Gastrocnemius medialis (tissue), 4 donors: ENCODE measurements at places on chromosomes 11 and 22. TPM values are rescaled to one million over a fixed set of nuclear protein-coding genes. Genes with fewer than 3 reads are reported as not detected.

The C11orf42 gene
- total RNA-seq, result not detected

The OR51B2 gene
- not detected for total RNA-seq

The KRTAP5-7 gene
- total RNA-seq, result not detected

The MYBPC3 gene
- total RNA-seq, result not detected

- DNase-seq, result no peak
Measured at GRCh38 chr11:20261526-20261925, 101.3 kb upstream of the DBX1 start.

GRCh38 chr22:19586922-19587684 is 62.9 kb upstream of the CLDN5 start:
- DNase-seq, result no peak

DNA sequence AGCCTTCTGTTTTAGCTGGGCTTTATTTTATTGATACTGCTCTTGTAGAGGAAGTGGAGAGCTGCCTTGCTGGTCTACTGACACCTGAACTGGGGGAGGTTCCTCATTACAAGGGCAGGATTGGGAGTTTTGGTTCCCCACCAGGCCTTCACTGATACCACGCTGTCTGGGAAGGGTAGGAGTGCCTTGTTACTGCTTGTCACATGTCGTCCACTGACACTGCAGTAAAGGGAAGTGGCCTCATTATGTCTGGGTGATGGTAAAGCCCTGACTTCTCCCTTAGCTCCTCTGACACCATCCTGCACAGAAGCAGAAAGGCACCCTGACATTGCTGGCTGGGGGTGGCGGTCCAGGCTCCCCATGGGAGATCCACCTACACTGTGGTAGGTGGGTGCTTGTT is 38.7 kb upstream of the ELF5 start:
- DNase-seq, result no peak

DNA sequence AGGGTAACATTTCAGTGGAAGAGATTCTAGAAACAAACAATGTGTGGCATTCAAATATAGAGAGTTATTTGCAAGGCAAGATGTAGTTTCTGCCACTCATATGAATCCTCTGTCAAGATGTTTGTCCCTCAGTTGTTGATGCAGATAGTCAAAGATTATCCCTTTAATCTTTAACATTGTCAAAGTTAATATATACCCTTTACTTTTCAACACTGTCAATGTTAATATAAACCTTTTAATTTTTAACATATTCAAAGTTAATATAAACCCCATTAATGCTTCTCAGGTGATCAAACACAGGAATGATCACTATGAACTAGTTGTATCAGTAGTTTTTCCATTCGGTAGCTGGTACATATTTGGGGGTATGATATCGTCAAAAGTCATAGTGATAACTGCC is 51.9 kb upstream of the PICALM start:
- no peak for DNase-seq

DNA sequence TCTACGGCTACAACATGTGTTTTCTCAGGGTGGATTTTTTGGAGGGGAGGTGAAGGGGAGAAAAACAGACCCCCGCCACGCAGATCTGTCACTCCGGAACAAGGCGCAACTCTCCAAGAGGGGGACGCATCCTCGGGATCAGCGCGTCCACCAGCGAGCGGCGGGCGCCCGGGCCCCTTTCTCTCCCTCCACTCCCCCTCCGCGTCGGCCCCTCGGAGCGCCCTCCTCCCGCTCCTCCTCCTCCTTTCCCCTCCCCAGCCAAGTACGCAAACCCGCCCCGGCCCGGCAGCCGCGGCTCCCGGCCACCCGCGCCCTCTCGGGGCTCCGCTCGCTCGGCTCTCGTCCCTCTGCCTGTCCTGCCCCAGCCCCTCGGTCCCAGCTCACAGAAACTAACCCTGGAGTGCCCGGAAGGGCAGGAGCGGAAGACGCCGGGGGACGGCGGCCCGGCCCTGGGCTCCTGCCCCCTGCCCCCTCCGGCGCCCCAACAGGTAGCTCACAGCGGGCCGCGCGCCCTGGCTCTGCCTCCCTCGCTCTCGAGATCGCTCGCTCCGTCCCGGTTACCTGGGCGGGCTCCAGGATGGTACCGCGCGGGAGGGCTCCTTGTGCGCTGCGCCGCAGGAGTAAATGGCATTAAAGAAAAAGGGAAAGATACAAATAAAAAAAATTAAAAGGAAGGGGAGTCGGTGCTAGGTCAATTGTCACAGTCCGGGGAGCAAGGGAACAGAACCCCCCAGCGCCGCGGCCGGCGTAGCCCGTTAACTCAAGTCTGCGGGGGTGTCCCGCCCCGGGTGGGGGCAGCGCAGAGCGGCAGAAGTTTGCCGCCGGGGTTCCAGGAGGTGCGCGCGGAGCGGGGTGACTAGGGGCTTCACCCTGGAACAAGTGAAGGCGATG is 131.4 kb upstream of the C11orf58 start:
- DNase-seq, result peak; percentile 43

DNA sequence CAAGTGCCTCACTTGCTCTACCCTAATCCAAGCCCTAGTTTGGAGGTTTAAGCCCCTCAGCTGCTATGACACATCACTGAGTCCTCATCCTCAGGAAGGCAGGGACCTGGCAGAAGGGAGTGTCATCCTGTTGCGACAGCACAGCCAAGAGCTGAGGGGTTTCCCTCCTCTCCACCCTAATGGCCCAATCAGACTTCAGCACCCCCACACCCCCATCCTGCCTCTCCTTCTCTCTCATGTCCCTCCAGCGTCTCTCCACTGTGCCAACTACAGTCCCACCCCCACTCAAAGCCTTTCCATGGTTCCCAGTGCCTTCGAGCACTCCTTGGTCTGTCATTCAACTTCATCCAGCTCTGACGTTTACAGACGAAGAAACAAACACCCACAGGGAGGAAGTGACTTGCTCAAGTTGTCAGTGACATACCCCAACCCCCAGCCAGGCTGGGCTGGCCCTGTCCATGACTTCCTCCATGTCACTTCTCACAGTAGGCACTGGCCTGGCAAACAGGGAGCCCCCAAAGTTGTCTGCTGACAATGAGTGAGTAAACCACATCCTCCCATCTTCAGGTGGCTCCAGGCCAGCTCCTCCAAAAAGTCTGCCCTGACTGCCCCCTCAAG is 15.6 kb downstream of the ARAP1 start:
- peak; percentile 58 for DNase-seq

GRCh38 chr11:14587258-14587657 is 56.3 kb upstream of the PDE3B start:
- DNase-seq, result no peak

DNA sequence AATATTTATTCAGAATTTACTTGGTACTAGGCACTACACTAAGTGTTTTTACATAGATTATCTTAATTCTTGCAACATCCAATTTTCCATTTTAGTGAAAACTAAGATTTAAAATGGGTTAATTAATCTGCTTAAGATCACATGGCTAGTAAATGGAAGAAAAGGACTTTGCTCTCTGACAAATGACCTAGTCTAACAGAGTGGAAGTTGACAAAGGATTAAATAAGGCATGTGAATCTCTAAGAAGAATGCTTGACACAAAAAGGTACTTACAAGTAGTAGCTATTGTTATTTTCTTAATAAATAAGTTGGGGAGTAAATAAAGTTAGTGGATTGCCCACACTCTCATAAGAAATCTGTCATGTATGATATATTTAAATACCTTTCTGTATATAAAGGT is 584.8 kb downstream of the DLG2 start:
- DNase-seq, result no peak

- no peak for DNase-seq
Measured at GRCh38 chr22:50177537-50178470, 7.3 kb downstream of the PANX2 start.

DNA sequence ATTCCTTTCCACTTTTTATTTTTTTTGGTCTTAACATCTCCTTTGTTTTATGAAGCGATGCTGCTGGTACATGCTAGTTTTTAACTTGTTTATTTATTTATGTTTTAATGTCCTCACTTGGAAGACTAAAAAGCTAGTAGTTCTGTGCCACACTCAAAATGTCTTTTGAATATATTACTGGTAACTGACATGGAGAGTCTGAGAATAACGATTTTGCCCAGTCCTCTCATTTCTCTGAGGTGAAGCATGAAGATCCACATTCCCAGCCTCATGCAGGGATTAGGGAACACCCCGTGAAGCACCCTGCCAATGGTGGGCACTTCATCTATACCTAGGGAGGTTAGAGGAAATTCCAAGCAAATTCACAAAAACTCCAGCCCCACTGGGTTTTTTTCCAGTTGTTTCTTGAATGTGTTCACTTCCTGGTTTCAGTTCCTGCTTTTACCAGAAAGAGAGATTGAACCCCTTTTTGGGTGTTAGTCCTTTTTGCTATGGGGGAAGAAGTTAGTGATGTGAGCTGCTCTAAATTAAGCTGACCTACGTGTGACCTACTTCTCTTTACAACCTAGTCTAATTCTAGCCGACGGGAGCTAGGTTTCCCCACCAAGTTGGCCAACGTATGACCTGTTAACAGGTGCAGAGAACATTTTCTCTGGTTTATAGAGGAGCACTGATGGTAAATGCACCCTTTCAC is 106.1 kb downstream of the SLC1A2 start:
- DNase-seq, result peak; percentile 7

DNA sequence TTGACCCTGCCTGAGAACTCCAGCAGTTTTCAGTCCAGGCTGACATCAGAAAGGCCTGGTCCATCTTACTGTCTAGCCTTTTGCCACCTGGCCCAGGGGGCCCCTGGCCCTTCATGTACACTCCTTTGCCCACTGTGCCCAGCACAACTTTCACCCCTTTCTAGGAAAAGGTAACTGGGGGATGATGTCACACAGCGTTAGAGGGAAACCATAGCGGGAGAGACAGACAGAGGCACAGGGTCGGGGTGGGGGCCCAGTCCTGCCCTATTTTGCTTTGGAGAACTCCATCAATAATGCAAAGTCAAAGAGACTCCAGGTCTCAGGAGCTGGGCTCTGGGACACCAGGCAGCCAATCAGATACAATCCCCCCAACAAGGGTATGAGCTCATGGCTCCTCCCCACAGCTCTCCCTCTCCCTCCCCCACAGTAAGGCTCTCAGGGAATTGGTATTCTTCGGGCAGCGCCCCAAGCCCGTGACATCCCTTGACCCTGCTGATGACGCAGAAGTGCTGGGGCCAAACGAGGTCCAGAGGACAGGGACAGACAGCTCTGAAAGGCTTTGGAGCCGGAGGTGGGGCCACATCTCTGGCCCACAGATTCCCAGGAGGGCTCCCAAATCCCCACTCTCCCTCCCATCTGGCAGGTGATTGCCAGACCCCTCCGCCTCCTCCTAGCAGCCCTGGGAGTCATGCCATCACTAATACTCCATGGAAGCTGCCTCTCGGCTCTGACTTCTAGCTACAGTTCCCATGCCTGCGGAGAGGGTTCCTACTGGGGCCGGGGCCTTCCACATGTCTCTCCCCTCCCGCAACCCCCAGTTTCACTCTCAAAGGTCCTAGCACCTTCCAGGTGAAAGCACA is 5.9 kb downstream of the USP2 start:
- DNase-seq, result no peak

- DNase-seq, result no peak
Measured at GRCh38 chr11:114167355-114167754, 107.8 kb downstream of the ZBTB16 start.

GRCh38 chr22:27237080-27237741 is 564.3 kb downstream of the MN1 start:
- no peak for DNase-seq

GRCh38 chr11:99148352-99148751 is 127.6 kb downstream of the CNTN5 start:
- DNase-seq, result no peak

DNA sequence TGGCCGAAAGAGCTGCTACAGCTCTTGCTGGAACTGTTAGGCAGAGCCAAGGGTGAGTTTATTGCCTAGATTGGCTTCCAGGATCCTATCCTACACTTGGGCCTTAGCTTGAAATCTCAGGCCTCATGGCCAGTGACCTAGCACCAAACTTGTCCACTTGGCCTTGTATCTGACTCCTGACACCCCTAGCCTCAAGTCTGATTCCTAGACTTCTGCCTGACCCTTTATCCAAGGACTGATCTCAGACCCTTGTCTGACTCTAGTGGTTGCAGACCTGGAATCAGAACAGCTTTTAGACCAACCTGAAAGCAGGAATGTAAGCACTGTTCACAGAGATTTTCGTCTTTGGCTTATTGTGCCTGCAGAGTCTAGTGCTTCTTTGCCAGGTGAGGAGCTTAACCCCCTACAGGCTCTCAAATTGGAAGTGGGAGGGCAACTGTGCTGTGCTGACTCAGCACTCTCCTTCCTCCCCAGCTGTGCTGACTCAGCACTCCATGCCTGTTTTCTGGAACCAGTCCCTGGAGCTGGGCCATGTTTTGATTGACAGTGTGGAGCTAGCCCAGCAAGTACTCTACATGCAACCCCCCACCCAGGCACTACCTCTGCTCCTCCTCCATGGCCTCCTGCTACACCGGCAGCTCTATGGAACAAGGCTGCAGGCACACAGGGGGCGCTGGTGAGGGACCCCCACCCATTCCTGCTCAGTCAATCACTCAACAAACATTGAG is 35.1 kb downstream of the RRP8 start:
- DNase-seq, result no peak
